Dermis blood vessel endothelial cell (primary cell): ENCODE measurements at places on chromosomes 7 and 10. TPM values are rescaled to one million over a fixed set of nuclear protein-coding genes. Genes with fewer than 3 reads are reported as not detected.

DNA sequence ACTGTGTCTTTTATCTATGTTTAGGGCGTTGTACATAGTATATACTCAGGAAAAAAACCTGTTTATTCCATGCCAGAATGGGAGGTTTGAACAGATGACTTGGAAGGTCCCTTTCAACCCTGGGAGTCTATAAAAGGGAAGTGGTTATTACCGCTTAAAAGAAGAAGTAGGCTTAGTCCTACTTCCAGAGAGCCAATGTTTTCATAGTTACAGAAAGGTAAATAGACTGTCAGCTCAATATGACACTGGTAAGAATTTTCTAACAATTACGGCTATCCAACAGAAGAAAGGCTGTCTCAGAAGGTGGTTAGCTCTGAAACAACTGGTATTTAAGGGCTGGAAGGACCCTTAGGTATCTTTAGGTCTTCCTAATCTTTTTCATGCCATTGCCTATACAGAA is 1.1 kb upstream of the TFAM start:
- no peak for DNase-seq

GRCh38 chr7:17056491-17057142 is 174.8 kb upstream of the AGR3 start:
- DNase-seq, result no peak

DNA sequence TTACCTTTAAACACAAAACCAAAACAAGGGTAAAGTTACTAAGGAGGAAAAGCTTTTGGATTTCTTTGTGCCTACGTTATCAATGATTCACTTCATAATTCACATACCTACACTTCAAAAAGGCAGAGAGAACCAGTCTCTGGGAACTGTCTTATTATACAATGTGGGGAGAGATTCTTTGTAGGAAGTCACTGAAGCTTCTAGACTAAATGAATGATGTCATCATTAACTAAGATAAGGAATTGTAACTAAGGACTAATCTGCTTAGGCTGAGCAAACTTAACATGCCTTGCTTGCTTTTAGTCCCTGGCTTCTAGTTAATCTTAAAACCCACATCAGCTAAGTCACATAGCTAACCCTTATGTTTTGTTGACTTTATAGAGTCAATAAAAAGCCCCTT is 771.2 kb downstream of the NXPH1 start:
- DNase-seq, result no peak

GRCh38 chr7:44643206-44643605 is 36.8 kb downstream of the OGDH start:
- no peak for DNase-seq

- no peak for DNase-seq
Observed at GRCh38 chr10:75982611-75983369, 551.4 kb downstream of the LRMDA start.

- peak; percentile 78 for DNase-seq
Observed at GRCh38 chr10:102133373-102134195, 744 bp downstream of the PPRC1 start.

- DNase-seq, result no peak
Observed at GRCh38 chr7:78224923-78225322, 426.4 kb downstream of the PHTF2 start.

DNA sequence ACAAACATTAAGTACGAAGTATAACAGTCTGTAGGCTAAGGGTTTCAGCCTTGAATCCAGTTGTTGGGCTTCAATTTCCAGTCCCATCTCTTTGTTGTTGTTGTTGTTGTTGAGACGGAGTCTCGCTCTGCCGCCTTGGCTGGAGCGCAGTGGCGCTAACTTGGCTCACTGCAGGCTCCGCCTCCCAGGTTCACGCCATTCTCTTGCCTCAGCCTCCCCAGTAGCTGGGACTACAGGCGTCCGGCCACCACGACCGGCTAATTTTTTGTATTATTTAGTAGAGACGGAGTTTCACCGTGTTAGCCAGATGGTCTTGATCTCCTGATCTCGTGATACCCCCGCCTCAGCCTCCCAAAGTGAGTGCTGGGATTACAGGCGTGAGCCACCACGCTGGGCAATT is 464.9 kb downstream of the ANKRD7 start:
- no peak for DNase-seq

- DNase-seq, result no peak
Observed at GRCh38 chr7:70183278-70183677, 585.0 kb downstream of the AUTS2 start.

- no peak for DNase-seq
Observed at GRCh38 chr10:62769574-62770242, 34.8 kb upstream of the ADO start.

DNA sequence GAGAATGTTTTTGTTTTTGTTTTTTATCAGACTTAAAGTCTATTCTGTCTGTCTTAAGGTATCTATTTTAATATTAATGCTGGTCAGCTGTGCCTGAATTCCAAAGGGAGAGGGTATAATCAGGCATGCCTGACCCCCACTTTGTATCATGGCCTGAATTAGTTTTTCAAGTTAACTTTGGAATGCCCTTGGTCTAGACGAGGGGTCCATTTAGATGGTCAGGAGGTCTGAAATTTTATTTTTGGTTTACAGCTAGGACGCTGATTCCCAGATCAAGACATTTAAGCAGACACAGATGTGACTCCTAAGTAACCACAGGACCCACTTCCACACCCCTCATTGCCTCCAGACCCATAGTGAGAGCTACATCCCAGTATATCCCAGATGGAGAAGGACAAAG is 189.5 kb downstream of the ARHGAP12 start:
- no peak for DNase-seq

DNA sequence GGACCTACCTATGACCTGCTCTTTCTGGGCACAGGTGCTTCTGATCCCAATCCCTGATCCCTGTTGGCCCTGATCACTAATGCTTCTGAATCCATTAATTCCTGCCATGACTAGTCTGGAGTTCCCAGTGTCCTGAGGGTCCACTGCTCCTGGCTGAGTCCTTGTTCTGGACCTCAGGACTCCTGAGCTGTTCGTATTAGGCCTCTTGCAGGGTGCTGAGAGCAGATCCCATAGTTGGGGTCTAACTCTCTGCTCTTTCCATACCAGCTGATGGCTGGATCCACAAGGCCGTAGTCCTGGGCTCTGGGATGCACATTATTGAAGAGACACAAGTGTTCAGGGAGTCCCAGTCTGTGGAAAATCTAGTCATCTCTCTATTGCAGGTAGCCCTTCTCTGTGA is 7.0 kb downstream of the MRPL43 start:
- DNase-seq, result no peak

- no peak for DNase-seq
Observed at GRCh38 chr10:132392811-132393694, 3.9 kb upstream of the PWWP2B start.

DNA sequence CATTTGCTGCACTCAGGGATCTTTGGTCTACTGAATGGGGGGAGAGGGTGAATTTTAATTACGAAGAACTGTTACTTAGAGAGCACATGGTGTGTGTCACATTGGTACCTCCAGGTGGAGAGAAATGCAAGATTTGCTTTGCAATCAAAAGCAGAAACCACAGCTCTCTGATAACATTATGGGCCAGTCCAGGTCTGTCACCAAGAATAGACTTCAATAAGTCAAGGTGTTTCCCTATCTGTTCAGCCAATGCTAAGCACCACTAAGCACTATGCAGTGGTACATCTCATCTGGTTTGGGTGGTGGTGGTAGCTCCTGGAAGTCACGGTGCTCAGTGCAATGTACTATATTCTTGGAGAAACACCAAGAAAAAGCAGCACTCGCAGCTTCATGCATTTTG is 119.6 kb upstream of the AFAP1L2 start:
- DNase-seq, result no peak

- DNase-seq, result peak; percentile 68
Observed at GRCh38 chr10:98269435-98269912, 1.5 kb upstream of the LOXL4 start.

BMPR1A gene
- total RNA-seq, result 0.23 and 0.51 TPM in 2 replicates

HELLS gene
- total RNA-seq, result 26.7 and 73.2 TPM in 2 replicates

ADRA2A gene
- total RNA-seq, result 0.05 TPM in 1 of 2 replicates, not detected in the other
